ENCODE measurements at places on chromosomes 7 and 10.

DNA sequence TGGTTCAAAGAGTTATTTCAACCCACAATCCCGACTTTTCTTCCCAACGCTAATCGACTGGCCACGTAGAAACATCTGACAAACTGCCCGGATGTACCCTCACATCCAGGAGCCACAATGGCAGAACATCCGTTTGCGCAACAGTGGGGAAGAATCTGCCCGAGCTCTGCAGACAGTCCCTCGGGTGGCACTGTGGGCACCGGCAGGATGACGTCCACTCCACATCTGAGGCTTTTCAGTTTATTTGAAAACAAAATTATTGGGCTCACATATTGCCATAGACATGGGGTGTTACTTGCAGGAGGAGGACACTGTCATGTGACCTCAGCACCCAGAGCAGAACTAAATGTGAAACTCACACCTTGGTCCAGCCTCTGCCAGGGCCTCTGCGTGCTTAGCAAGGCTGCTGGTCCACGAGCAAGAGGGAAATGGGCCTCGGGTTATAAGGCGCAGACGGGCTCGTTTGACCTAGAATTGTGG lies 84.1 kb downstream of the MKI67 start:
- DNase-seq = no peak

DNA sequence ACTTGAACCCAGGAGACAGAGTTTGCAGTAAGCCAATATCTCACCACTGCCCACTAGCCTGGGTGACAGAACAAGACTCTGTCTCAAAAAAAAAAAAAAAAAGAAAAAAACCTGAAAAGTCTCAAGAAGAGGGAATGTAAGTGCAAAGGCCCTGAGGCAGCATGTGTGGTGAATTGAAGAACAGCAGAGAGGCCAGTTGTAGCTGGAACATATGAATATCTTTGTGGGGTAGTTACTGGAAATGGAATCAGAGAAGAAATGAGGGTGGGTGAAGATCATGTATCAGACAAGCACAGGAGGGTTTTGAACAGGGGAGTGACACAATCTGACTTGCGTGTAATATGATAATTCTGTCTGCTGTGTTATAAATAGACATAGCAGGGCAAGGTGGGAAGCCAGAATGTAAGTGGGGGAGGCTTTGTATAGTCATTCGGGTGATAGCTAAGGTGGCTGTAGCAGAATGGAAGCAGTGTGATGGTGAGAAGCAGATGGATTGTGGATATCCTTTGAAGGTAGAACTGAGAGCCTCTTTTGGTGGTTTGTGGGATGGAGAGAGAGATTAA lies 45.3 kb upstream of the ITGA8 start:
- no peak for DNase-seq

- no peak for DNase-seq
These were observed 354.2 kb downstream of the CXCL12 start for GRCh38 chr10:44030738-44031137.

GRCh38 chr10:102009801-102010425 lies 46.1 kb downstream of the ARMH3 start:
- peak; percentile 85 for DNase-seq

DNA sequence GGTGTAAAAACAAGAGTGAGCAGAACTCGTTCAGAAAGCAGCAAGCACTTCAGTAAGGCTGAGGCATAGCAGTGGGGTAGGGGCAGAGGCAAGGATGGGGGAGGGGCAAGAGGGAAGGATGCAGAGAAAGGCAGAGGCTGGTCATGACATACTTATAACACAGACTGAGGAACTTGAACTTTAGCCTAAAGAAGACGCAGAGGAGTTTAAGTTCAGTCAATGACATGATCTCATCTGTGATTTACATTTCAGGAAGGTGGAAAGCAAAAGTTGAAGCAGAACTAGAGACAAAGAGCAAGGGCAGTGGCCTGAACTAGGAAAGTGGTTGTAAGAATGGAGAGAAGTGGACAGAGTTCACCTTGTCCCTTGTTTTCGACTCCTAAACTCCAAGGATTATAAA lies 15.8 kb downstream of the MACC1 start:
- peak; percentile 54 for DNase-seq

GRCh38 chr7:23712368-23713284 lies 2.6 kb downstream of the STK31 start:
- peak; percentile 49 for DNase-seq

DNA sequence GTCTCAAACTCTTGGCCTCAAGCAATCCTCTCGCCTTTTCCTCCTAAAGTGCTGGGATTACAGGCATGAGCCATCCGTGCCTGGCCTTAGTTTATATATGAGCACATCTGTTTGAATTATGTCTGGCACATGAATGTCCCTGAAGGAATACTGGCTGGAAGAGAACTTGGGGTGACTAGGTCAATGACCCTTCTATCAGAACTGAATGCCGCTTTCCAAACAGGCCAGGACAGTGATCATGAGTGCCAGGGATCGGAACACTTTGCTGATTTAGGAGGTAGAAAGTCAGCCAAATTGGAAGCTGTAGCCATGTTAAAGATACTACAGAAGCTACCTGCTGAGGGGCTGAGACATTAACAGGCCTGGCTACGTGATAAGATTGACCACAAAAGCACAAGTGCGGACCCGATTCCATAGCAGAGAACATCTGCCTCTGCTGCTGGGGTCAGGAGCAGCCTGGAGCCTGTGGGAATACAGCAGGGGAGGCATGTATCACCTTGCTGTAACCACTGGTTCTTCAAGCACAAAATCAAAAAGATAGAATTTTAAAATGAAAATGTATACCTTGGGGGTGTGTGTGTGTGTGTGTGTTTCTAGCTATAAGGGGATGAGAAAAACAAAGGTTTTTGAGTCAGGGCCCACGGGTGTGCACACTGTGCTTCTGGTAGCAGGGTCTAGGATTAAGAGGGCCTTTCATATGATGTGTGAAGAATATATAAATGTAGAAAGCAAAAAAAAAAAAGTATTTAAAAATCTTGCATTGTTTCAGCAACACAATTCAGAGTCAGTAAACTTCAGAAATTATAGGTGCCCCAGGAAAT lies 293.7 kb downstream of the BBS9 start:
- no peak for DNase-seq

DNA sequence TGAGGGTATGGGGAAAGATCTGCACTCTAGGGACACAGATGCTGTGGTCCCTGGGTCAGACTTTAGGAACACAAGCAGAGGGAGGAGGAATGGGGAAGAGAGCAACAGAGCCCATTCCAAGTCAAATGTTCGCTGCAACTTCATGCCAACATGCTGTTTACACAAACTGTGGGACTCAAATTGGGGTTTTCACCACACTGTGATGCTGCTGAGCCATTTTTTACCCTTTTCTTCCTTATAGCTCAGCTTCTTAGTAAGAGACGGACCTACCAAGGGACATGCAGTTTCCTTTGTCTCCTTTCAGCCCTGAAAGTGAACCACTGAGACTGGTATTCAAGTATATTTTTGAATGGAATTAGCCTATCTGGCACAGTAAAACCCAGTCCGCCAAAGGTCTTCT lies 64.3 kb upstream of the AGK start:
- DNase-seq = no peak

GRCh38 chr7:33733870-33734650 lies 171.3 kb upstream of the BMPER start:
- DNase-seq = no peak

DNA sequence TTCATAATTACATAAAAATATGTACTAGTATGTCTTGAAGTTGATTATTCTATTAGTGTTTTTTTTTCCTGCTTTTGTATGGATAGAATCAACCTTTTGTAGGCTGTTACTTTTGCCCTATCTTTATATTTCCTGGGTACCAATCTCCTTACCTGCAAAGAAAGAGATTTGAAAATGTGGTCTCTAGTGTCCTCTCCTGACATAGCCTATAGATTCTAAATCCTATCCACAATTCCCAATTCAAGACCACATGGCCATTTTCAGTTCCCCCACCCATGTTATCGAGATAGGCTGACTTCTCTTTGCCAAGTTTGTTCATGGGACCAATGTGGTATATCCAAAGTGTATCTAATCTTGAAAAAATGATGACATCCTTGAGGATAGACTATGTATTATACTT lies 269.4 kb upstream of the SEMA3D start:
- DNase-seq = no peak

- no peak for DNase-seq
These were observed 61.6 kb downstream of the CLEC2L start for GRCh38 chr7:139585042-139585441.

DNA sequence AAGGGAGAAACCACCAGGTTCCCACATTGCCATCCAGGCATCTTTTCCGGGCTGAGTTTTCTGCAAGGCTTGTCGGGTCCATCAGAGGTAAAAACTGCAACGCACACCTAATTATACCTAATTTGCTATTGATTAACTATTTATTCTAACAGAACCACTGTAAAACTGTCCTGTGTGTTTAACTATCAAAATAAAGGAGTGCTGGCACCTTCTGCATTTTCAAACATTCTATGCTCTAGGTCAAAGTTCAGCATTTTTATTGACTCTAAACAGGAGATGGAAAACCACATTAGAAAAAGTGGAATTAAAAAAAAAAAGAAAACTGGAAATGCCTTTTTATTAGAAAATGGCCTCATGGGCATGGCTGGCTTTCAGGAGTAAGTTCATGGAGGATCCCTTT lies 82.0 kb downstream of the ADARB2 start:
- no peak for DNase-seq

DNA sequence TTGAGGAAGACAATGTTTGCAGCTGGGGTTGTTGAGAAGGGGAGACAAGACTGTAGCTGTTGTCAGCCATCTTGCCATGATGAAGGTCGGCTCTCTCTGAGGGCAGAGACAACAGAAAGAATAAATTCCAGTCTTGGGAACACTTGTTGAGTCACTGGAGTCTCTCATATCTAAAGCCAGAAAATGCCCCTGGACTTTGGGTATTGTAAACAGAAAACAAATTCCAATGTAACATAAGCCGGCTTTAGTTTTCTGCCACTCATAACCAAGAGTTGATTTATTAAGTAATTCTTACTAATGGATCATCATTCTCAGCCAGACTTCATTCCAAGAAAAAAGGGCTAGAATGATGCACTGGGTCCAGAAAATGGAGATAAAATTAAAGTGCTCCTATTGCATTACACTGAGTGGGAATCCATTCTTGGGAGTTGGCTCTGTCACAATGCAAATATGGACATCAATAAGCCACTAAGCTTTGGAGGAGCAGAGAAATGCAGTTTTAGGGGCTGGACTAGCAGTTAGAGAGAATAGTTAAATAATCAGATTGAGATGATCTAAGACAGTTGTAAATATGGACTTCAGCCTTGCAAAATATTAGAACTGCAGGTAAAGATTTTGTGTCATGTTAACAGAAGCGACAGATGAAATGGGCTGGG lies 78.9 kb downstream of the ADAM12 start:
- DNase-seq = no peak

GRCh38 chr7:155747209-155747608 lies 65.1 kb downstream of the SHH start:
- no peak for DNase-seq

DNA sequence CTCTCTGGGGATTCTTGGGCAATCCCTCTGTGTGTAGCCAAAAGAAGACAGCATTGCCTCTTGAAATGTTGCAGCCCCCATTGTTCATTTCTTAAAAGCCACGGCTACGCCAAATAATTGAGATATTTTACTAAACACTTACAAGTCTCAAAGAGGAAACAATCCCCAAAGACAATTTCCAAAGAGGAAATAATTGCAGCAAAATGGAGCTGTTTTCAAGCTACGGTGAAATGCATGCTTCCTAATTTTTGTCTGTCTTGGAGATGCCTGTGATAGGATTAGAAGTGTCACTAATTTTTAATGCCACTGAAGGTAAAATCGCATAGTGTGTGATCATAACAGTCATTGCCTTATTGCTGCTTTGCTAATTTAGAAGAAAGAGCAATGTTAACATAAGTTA lies 72.9 kb upstream of the NAMPT start:
- DNase-seq = no peak

DNA sequence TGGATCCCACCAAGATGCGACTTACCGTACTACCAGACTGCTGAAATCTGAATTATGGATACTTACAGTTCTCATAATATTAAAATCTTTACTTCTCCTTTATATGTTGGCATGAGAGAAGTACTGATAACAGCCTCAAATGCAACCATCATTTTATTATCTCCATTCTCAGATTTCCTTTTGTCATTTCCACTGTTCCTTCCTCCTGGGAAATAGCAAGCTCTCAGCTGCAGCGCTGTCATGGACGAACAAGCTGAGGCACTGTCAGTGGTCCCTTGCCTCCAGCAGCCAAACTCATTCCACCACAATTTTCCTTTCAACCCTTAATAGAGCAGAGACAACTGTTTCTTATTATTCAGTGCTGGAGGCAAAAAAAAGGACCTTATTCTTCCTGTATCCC lies 478.4 kb downstream of the ARL4A start:
- DNase-seq = no peak

GRCh38 chr7:34130558-34131295 lies 225.4 kb downstream of the BMPER start:
- no peak for DNase-seq

DNA sequence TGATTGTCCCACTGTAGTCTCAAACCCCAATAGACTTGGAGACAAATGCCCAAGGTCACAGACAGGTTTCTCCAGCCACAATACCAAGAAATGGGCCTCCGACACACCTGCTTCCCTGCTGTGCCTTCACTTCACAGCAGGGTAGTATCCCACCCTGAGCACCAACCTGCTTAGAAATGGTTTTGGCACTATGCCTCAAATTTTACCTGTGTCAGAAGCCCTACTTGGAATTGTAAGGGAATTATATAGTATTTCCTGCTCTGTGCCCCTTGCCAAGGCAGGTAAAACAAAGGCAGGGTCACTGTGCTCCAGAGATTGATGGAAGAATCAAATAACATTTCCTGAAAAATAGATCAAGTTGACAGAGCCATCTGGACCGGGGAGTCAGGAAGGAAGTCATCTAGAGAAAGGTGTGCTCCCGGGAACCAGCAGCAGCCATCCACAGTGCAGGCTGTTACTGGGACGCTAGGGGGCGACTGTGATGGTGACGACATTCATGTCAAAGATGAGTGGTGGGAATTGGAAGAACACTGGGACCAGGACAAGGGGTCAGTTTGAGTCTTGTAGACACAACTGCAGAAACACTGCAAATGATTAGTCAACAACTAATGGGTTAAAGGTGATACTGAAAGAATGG lies 117.8 kb upstream of the AKR1E2 start:
- peak; percentile 12 for DNase-seq

DNA sequence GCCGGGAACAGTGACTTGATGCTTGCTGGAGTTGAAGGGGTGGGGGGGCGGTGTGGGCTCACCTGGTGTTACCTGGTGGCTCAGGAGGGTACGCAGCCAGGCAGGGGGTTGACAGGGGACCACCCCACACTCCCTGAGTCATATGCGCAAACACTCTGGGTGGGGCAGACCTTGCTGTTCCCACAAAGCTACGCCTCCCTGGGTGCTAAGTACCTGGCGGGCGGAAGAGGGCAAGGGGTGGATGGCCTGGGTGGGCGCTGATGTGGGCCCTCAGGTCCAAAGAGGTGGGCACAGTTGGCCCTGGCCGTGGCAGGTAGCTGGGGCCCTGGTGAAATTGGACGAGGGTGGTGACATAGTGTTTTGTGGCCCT lies 13.9 kb downstream of the STX1A start:
- no peak for DNase-seq

All from GM12865 (cell line).